ENCODE measurements at places on chromosomes 16 and 17. TPM values are rescaled to one million over a fixed set of nuclear protein-coding genes. Genes with fewer than 3 reads are reported as not detected.

Gene KRTAP9-4
- not detected for total RNA-seq

Gene FOXJ1
- 0.14 TPM for total RNA-seq

Gene CCDC144A
- 21.2 TPM for total RNA-seq

Gene TLCD2
- total RNA-seq, result 5.4 TPM

Gene NETO2
- total RNA-seq, result 0.95 TPM

Gene C1QTNF8
- total RNA-seq, result not detected

Gene PPP1R27
- total RNA-seq, result not detected

Gene ALG1
- 30.4 TPM for total RNA-seq

Gene CLEC18B
- 1.7 TPM for total RNA-seq

Gene ITPRIPL2
- total RNA-seq, result 37.5 TPM

Measured in sigmoid colon (tissue), 7 donors.